ENCODE measurements at places on chromosomes 3 and 15.

DNA sequence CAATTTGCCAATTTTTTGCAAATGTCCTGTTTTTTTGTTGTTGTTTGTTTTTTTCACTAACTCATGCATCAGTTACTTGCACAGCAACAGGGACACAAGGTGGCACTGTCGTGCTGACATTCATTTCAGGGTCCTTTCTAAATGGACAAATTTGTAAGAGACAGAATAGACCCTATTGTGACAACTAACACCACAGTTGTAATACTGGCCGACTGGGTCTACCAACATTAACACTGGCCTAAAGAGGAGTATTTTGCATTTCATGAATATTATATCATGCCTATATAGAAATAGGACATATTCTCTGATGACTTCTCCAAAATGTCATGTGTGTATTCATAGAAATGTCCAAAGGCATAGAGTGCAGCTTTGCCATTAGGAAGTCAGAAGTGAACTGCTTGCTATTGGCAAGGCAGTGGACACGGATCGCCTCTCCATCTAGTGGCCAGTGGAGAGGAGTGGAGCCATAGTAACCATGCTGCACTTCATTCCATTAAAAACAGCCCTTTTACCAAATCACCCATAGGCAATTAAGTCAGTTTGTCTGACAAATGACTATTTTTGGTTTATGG lies 54.8 kb downstream of the ZBTB20 start:
- DNase-seq, result peak; percentile 36

- no peak for DNase-seq
Measured at GRCh38 chr15:25088261-25088790, 133.5 kb downstream of the SNRPN start.

GRCh38 chr3:185362850-185363661 lies at the start of gene MAP3K13:
Gene MAP3K13, plus strand, starts transcription at chr3:185363136. Its CDS starts 65,446 bp downstream, at chr3:185428582.
- peak; percentile 83 for DNase-seq

DNA sequence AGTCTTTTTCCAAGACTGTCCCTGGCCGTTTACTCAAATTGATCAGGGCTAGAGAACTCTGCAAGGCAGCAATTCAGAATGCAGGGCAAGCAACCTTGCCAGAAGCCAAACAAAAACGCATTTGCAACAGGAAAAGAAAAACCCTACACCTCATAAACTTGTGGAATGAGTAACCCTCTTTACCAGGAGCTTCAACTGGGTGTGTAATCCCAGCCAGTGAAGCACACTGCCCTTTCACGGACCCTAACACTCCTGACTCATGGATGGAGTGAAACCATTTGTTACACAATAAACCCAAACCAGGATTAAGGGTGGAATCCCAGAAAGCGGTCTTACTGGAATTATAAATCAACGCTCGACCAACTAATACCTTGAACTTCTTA lies 14.8 kb upstream of the LDHAL6B start:
- no peak for DNase-seq

GRCh38 chr3:126930936-126931600 lies 51.8 kb upstream of the PLXNA1 start:
- no peak for DNase-seq

- no peak for DNase-seq
Measured at GRCh38 chr3:133828576-133829309, 23.1 kb downstream of the SRPRB start.

GRCh38 chr3:11245827-11246662 lies 26.2 kb upstream of the ATG7 start:
- no peak for DNase-seq

DNA sequence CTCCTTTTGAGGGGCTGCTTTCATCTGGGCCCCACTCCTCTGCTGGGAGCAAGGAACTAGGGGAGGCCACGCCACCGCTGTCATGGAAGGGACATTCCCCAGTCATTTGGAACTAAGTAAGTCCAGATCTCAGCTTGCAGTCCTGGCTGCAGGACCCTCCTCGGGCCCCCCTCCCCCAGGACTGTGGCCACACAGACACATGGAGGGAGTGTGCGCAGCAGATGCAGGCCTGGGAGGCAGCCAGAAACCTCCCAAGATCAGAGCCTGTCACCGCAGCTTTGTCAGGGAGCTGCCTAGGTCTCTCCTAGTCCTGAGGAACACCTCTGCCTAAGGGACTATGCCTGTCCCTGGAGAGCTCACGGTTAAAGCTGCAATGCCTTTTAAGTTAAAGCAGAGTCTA lies 7.3 kb upstream of the SEMA3F start:
- DNase-seq, result no peak

- no peak for DNase-seq
Measured at GRCh38 chr3:52851348-52851747, 16.5 kb upstream of the MUSTN1 start.

DNA sequence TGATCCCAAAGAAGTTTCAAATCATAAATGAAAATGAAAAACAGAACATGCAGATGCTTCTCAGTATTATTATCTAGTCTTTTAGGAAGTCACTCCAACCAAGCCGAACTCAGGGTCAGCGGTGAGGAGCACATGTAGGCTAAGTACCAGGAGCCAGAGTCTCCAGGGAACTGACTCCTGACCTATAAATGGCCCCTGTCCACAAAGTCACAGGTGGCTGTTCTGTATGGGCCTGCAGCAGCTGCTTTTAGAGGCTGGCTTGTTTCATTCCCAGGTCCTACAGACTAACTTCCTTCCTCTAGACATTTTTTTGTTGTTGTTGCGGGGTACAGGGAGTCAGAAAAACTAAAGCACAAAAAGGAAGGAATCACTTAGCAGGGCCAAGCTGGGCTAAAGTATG lies 54.6 kb downstream of the DAPK2 start:
- DNase-seq, result no peak

DNA sequence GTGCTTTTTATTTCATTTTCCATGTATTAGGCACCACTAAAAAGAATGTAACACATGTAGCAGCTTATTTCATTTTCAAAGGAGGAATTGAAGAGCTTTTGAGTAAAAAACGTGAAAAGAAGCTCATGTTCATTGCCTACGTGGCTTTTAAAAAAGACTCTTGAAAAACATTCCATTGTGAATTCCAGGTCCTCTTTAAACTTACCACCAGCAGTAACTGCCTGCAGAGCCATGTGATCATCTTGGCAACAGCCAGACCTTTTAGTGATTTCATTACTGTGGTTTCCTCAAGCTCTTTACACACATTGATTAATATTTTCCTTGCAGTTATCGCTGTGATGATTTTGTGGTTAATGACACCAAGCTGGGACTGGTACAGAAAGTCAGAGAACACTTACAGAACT lies 43.8 kb upstream of the FBXL22 start:
- no peak for DNase-seq

DNA sequence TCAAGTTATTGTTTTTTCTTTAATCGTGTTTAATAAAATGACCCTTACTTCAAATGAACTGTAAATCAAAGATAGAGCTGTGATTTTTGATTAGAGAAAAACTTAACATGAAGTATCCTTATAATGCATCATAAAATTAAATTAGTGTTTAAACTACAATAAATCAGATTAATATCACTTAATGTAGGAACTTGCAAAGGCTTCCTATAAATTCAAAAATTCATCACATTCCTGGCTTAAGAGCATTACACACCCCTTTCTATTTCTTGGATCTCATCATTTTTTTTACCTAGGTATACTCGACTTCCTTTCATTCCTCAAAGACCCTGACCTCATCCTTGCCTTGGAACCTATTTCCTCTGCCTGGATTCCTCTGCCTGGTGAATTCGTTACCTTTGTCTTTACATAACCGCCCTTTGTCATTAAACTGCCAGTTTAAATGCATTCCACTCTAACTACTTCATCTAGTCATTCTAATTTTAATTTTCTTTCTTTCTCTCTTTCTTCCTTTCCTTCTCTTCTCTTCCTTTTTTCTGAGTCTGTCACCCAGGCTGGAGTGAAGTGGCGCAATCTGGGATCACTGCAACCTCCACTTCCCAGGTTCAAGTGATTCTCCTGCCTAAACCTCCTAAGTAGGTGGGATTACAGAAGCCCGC lies 1244.5 kb downstream of the OTOL1 start:
- DNase-seq, result no peak

- no peak for DNase-seq
Measured at GRCh38 chr3:122077293-122078234, 22.4 kb downstream of the CD86 start.

DNA sequence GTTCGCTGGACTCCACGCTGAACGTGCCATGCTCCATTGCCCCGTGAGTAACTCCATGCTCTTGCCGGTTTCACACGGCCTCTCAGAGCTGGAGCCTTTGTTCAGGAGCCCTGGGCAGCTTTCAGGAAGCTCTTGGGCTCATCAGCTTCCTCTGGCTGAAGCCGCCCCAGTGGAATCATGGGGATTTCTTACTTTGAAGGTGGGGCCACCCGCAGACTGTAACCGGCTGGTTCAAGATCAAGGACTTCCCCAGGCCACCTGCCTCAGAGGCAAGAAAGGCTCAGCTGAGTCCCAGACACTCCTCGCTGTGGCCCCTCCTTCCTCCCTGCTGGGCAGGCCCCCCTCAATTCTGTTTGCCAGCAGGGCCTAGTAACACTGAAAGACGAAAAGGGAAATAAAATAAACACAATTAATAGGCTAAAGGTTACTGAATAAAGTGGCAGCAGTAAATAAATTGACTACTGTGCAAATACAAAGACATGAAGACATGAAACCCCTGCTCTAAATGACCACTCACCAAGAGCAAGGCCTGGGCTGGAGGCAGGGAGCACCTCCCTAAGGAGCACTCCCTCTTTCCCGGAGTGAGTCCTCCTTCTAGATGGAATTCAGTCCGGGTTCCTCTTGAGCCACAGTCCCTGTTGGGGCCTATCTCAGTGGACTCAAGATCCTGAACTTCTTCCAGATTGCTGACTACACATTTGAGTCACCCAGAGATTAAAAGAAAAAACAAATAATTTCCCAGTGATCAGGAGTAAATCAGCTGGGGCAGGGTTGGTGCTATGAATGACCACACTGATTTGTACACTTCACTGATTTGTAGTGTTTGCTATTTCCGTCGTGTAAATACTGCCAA lies 51.0 kb downstream of the ZDHHC19 start:
- no peak for DNase-seq

- DNase-seq, result no peak
Measured at GRCh38 chr15:70140543-70141375, 43.0 kb upstream of the TLE3 start.

GRCh38 chr3:122148941-122149627 lies 34.4 kb upstream of the CASR start:
- no peak for DNase-seq

- DNase-seq, result no peak
Measured at GRCh38 chr3:70358978-70359580, 46.6 kb upstream of the MDFIC2 start.

- no peak for DNase-seq
Measured at GRCh38 chr15:51132384-51133139, 37.9 kb upstream of the TNFAIP8L3 start.

- DNase-seq, result no peak
Measured at GRCh38 chr3:30474371-30474770, 132.0 kb upstream of the TGFBR2 start.

DNA sequence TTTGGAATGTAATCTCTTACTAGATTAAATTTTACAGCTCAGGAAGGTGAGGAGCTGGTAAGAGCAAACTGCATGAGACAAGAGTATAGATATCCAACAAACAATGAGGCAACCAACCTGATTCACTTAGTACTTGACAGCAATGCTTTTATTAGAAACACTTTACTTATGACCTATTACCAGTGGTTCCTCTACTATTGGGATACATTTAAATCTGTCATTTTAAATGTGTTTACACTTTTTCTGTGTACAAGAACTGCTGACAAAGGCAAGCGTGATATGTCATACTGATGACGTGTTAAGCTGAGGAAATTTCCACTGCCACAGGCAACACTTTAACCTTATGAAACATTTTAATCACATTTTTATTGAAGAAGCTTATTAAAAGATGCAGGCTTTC lies 1043.3 kb downstream of the FHIT start:
- no peak for DNase-seq

DNA sequence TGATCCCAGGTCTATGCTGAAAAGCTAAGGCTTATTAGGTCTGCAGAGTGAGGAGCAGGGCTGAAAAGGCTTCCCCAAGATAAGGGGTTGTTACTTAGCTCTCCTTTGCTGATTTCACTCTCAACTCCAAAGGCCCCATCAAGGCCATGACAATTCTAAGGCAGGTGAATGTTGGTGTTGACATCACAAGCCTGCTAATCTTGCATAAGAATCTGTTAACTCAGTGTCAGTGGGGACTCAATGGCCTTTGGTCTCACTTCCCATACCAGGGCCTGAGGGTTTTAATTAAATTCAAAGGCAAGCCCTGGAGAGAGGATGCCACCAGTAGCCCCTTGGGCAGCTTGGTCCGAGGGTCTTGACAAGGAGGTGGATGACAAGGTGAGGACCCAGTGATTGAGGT lies 9.4 kb upstream of the ALAS1 start:
- DNase-seq, result no peak

- no peak for DNase-seq
Measured at GRCh38 chr3:29853841-29854397, 573.0 kb downstream of the RBMS3 start.

- DNase-seq, result no peak
Measured at GRCh38 chr15:63941698-63942465, 104.4 kb downstream of the DAPK2 start.

- no peak for DNase-seq
Measured at GRCh38 chr3:125433091-125433534, 58.0 kb upstream of the ZNF148 start.

DNA sequence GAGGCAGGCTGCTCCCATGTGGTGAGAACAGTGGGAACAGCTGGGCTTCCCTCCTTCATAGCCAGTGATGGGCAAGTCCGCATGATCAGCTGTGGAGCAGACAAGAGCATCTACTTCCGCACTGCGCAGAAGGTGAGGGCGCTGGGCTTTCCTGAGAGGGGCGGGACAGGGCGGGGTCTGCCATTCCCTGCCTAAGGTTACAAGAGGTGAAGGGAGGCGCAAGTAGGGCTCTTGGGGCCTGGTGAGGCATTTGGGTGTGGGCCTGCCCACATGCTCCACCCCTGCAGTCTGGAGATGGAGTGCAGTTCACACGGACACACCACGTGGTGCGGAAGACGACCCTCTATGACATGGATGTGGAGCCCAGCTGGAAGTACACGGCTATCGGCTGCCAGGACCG lies 10.6 kb upstream of the JMJD7 start:
- DNase-seq, result no peak

- no peak for DNase-seq
Measured at GRCh38 chr3:93843981-93844380, 129.7 kb downstream of the PROS1 start.

DNA sequence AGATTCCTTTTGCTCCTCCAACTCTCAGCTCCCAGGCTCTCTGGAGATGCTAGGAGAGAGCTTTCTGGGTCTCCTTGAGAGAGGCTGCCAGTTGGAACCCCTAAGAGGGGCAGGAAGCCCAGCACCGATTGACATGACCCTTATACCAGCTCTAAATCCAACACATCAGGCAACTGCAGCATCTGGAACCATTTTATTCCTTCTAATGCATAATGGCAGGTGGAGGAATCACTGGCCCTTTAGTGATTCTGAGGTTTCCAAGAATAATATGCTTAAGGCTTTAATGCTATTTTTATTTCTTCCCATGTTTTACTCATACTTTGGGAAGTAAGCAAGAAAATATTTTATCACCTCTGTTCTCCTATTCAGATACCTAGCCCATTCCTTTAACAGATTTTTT lies 60.3 kb upstream of the TEX264 start:
- no peak for DNase-seq

Data from NCI-H1417 treated with DMSO at 0.1 percent for 48 hours (cell line).